ENCODE measurements at places on chromosomes 16 and 17. TPM values are rescaled to one million over a fixed set of nuclear protein-coding genes. Genes with fewer than 3 reads are reported as not detected.

DNA sequence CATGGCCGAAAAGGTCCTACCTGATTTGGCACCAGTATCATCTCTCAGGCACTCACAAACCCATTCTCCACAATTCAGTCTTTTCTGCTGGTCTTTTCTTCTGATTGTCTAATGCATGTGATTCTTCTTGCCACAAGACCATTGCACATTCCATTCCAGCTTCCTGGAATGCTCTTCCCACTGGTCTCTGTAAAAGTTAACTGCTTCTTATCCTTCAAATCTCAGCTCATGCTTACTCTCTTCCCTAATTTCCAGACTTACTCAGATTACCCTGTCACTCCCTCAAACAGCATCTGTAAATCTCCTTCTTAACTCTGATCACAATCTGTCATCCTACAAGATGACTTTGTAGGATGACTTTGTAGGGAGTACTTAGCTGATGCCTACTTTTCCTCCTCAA, 320.2 kb downstream of the MAP2K6 start:
- H3K36me3 ChIP-seq: no peaks in the 10 kb centered on the region
- no peak overlapping the region for H3K27ac ChIP-seq
- DNase-seq: no peak
- H3K4me1 ChIP-seq: no peaks in the 10 kb centered on the region
- H3K4me3 ChIP-seq: no peak overlapping the region

Gene LIMD2
- total RNA-seq: 8.8 TPM

- peak overlapping the region; percentile 80 for H3K4me3 ChIP-seq
- H3K27me3 ChIP-seq: no peaks in the 10 kb centered on the region
- peaks cover 50% of the 10 kb centered on the region for H3K4me1 ChIP-seq
- no peaks in the 10 kb centered on the region for H3K36me3 ChIP-seq
Observed at GRCh38 chr17:78253946-78254672, 22.7 kb downstream of the TMEM235 start.

DNA sequence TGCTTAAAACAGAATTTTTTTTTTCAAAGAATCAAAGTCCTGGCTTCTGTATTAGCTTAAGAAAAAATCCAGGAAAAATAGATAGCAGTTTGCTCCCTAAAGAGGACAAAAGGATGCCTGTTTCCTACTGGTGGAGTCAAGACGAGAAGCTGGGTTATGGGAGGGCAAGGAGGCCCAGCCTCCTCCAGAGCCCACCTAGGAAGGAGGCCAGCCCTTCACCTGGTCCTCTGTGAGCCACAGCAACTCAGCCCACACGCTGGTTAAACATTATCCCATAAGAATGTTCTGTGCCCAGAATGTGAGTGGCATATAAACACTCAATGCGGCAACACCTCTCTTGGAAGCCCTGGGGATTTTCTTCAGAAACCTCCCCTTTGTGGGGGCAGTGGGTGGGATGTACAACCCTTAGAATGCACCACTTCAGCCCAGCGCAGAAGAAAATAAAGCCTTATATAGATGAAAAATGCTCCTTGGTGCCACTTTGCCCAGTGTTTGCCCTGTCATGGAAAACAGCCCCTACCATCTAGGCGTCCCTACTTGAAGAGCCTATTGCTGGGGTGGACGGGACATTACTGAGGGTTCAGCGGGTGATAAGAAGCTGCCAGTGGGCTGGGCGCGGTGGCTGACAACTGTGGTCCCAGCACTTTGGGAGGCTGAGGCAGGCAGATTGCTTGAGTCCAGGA, 48.0 kb downstream of the TEKT5 start:
- H3K4me1 ChIP-seq: peaks cover 20% of the 10 kb centered on the region
- DNase-seq: no peak
- no peaks in the 10 kb centered on the region for H3K36me3 ChIP-seq
- H3K4me3 ChIP-seq: no peak overlapping the region

Gene TBC1D3E
- 3.5 TPM for total RNA-seq

Measured in stomach (tissue), 19 donors.